ENCODE measurements at places on chromosomes 16 and 17.

GRCh38 chr17:67377488-67378453 is 690 bp downstream of the PITPNC1 start:
- peak; percentile 39 for DNase-seq

DNA sequence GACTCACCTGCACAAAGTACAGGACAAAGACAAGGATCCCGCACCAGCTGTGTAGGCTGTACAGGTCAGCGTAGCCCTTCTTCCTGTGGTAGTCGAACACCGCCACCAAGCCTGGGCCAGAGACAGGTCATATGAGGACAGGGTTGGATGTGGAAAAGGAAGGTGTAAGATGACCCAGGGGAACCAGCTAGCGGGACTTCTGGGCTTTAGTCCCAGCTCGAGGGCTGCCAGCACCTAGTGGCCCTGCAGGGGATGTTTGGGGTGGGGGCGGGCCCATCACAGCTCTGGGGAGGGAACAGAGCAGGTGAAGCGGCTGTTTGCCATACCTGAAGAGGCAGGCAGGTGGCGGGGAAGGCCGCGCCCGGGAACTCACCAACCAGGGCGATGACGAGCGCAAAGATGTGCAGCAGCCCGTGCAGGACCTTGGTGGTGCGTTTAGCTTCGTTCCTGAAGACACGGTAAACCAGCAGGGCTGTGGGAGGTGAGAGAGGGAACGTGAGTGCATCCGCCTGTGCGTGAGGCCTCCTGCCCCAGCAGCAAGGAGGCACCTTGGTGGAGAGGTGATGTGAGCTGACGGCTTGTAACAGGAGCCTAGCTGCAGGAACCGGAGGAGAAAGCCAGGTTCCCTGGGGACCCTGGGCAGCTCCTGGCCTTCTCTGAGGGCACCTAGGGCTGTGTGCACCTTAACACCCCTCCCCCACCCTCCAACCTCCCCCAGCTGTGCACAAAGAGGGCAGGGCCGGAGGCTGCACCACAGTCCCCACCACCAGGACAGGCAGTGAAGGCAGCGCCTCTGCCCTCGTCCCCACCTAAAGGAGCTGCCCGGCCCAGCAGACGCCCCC is 10.2 kb downstream of the CYB561 start:
- DNase-seq = no peak

GRCh38 chr17:14302431-14303099 is 1.7 kb downstream of the HS3ST3B1 start:
- DNase-seq = peak; percentile 77

- no peak for DNase-seq
Observed at GRCh38 chr16:24118126-24118821, 137.9 kb upstream of the CACNG3 start.

DNA sequence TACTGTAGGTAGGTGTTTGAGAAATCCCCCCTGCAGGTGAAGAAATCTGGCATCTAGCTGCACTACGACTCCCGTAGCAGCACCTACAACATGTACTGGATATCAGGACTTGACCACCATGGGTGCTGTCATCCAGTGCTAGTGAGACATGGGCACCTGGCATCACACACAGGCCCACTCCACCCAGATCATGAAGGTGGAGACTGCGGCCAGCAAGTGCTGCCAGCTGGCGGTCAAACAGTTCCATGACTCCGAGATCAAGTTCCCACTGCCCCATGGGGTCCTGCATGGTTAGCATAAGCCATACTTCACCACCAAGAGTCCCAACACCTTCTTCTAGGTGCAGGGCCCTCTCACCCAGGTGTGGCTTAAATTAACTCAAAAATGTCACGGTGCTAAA is 213.0 kb upstream of the C17orf78 start:
- DNase-seq = no peak

DNA sequence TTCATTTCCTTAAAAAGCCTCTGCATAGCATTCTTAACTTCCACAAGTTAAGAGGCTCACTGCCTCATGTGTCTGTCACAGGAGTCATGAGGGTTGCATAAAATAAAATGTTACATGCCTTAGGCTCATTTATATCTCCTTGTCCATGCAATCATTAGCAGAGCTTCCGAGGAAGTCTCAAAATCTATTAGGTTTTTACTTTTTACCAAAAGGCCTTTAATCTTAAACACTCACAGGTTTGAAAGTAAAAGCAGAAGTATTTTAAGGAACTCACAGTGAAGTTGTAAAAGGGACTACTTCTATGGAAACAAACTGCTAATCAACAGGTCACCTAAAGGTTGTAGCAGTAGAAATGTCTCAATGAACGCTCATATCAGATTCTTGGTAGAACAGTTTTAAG is 5.2 kb upstream of the ATP6V0A1 start:
- no peak for DNase-seq

DNA sequence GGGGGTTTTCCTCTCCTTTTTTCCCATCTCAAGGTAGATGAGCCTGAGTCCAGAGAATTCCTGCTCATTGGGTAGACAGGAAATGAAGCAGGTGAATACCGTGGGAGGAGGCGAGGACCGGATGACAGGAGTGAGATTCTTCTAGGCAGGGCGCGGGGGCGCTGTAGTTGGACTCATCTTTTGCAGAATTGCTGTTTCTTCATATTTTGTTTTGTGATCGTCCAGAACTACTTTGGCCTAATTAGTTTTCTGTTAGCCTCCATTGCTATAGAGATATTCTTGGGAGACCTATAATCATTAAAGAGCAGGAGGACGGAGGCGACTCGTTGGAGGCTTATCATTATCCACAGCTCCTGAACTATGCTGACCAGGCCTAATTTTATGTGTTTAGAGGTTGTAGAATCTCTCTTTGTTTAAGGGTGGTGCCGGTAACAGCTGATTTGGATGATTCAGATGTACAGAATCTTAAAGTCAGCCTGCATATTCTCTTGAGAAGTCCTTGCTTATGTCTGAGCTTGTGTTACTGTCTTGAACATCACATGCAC is 650 bp downstream of the ATP6V0A1 start:
- no peak for DNase-seq

DNA sequence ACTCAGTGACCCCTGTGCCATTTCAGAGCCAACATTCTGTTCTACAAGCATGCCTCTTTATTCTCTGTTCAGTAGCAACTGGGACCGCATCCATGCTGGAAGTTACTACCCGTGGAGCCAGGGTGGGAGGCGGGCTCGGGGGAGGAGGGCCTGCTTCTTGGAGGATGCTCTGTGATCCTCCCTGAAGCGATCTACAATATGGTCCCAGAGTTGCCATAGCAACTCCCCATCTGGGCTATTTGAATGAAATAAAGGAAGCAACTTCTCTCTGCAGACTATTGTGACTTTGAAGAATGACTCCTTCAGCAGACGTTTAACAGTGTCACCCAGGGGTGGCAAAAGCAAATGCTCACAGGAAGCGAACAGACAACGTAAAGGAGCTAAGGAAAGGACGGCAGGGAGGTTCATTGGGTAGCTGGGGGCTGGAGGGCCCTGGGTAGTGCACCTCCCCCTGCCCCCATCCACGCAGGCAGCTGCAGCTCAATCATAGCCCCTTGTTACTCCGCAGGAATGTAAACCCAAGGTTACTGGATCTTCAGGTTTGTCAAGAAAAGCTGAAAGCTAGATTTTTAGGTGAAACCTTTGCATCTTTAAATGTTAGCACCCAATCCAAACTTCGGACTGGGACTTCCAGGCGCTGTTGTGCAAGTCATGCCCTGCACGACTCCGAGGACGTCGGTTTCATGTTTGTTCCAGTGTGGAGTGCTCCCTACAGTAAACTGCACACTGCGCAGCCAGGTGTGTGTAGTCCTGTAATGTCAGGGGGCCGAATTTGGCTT is 51.1 kb upstream of the MEAK7 start:
- no peak for DNase-seq

- no peak for DNase-seq
Observed at GRCh38 chr17:17106756-17107155, 64.5 kb downstream of the MPRIP start.

DNA sequence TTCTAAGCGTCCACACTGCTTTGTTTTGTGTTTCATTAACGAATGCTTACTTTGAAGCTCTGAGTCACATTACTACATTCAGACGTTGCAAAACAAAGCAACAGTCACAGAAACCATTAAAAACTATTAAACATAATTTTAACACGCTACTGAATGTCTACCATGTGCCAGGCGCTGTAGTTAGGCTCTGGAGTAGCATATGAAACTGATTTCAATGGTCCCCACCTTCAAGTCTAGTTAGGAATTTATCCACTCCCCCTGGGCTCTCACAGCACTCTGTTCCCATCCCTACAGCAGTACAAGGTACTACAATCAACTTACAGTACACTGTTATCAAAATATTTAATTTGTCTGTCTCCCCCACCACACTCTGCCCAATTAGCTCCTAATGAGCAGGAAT is 631 bp downstream of the UTP6 start:
- DNase-seq = no peak

GRCh38 chr17:39525801-39526506 is 64.7 kb downstream of the CDK12 start:
- DNase-seq = no peak

Measured in stimulated activated CD4-positive, alpha-beta T cell treated with anti-CD3 and anti-CD28 coated beads, Interleukin-4, amount 100 ng/mL, for 48 hours (primary cell).